Stimulated activated naive CD8-positive, alpha-beta T cell treated with anti-CD3 and anti-CD28 coated beads, Interleukin-15, amount 100 ng/mL, for 72 hours (primary cell): ENCODE measurements at places on chromosomes 2 and 18.

GRCh38 chr2:240588669-240589068, 2.1 kb downstream of the CAPN10 start:
- no peak for DNase-seq

- no peak for DNase-seq
Observed at GRCh38 chr2:240603846-240604245, 17.3 kb downstream of the CAPN10 start.

GRCh38 chr2:173216051-173216450, 138.6 kb upstream of the CDCA7 start:
- DNase-seq: no peak

GRCh38 chr2:162720559-162721271, 117.9 kb downstream of the KCNH7 start:
- DNase-seq: no peak

GRCh38 chr18:75070625-75071483, 138.1 kb downstream of the PTGR3 start:
- DNase-seq: peak; percentile 72

DNA sequence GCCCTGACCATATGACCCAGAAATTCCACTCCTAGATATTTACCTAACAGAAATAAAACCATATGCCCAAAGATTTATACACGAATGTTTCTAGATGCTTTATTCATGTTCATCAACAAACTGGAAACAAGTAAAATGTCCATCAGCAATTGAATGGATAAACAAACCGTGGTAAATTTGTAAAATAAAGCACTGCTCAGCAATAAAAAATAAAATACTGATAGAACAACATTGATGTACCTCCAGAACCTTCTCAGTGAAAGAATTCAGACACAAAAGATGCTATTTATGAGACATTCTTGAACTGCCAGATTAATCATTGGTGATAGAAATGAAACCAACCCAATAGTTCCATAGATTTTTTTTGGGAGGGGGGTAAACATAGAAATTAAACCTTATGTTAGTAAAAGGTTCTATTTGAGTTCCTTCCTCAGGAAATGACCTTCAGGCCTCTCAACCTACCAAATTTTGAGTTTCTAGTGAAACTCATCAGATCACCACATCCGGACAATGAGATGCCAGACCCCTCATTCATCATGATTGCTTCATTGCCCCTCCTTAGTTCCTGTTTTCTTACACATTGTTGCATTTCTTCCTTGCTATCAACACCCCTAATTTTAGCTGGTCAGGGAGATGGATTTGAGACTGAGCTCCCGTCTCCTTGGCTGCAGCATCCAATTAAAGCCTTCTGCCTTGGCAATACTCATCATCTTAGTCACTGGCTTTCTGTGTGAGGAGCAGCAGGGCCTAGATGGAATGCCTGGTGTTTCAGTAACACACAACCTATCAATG, 203.5 kb downstream of the LPIN1 start:
- DNase-seq: no peak

DNA sequence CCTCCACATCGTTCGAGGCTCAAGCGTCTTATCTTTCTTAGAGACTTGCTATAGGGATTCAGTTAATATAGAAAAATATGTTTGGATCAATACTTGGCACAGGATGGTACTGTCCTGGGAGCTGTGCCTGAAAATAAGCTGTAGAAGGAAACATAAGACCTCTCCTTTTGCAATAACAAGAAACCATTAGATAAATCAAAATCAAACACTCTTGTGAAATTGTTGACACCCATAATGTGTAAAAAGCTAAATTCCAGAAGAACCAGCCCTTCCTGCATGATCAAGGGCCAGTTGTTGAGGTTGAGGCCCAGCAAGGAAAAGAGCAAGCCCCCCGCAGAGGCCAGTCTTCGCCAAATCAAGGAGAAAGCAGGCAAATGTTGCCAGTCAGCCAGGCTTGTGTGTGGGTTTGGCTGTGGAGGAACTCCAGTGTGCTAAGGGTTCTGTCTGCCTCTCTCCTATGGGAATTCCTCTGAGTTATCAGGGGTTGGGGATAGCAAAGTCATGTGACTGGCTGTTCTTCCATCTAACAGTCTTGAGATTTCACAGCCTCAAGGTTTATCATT, 185.7 kb downstream of the ACKR3 start:
- no peak for DNase-seq

DNA sequence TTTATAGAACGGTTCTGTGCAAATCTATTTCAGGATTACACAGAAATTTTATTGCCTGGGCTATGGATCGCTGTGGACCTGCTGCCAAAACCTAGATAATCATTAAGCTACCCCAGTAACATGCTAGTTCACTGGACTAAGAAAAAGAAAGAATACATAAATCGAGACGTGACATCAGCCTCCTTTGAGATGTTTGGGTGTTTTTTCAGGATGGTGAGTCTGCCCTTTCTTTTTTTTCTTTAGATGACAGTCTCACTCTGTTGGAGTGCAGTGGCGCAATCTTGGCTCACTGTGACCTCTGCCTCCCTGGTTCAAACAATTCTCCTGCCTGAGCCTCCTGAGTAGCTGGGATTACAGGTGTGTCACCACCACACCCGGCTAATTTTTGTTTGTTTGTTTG, 52.0 kb downstream of the FHOD3 start:
- DNase-seq: no peak

GRCh38 chr18:50465211-50466153, 90.6 kb downstream of the SKA1 start:
- DNase-seq: no peak

GRCh38 chr2:196792865-196793264, 6.6 kb downstream of the GTF3C3 start:
- no peak for DNase-seq

DNA sequence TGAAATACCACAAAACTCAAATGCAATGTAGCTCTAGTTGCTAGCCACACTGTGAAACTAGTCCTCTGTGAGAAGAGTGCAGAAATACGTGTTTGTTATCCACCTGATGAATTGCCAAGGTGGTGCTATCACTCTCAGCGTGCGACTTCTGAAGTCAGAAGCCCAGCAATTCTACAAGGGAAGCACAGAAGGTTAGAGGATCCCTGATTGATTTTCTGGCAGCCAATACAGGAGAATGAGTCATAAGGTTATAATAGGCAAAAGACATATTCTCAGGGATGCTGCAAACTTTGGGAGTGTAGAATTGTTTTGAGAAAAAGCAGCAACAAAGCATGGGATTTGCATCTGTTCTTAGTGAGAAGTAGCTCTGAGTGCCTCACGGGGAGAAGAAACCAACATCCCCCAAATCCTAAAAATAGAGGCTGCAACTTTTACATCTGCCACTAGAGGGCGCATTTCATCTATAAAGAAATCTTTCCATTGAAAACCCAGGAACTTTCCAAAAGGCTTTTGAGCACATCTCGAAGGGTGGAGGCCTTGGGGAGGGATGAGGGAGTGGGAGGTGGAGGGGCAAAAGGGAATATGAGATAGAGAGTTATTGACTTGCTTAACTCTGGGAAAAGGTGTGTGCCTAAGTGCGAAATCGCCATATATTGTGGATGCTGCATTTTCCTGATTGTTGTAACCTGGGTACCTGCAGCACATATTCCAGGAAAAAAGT, 78.0 kb downstream of the TMEM182 start:
- DNase-seq: peak; percentile 24

DNA sequence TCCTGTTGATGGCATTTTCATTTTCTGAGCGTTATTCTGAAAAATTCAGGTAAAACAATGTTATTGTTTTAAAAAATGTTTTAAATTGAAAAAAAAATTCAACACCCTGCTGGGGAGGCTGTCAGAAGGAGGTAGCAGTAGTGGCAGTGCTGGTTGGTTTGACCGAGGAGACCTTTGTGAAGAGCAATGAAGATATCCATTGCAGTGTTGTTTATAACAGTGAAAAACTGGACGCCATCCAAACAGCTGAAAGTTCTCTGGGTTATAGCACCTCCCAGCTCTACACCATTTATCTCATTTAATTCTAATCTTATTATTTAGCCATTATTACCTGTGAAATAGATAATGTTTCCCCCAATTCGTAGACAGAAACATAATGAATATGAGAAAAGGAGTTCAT, 12.6 kb upstream of the ITM2C start:
- no peak for DNase-seq

GRCh38 chr2:218895759-218896500, 15.3 kb downstream of the WNT10A start:
- no peak for DNase-seq

- DNase-seq: no peak
Observed at GRCh38 chr2:179818546-179818945, 42.9 kb downstream of the ZNF385B start.

DNA sequence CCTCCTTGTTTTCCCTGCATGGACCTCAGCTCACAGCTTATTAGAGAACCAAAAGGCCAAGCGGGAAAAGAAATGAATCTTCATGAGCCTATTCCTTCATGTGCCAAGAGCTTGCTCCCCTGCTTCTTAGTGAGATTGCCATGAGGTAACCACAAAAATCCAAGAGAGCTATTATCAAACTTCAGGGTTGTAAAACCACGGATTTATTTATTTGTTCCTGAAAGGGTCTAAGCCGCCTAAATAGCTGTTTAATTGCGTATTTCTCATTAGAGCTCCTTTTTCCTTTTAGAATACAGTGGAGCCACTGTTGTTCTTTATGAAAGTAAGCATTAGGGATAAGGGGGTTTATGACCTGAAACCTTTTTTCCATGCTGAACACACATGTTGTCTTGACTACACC, 58.0 kb downstream of the SRD5A2 start:
- no peak for DNase-seq

- DNase-seq: no peak
Observed at GRCh38 chr18:58412844-58413666, 215.8 kb downstream of the ALPK2 start.
